ENCODE measurements at places on chromosomes 12 and 14.

GRCh38 chr12:80268924-80269749 is 169.8 kb downstream of the OTOGL start:
- peak; percentile 93 for DNase-seq

DNA sequence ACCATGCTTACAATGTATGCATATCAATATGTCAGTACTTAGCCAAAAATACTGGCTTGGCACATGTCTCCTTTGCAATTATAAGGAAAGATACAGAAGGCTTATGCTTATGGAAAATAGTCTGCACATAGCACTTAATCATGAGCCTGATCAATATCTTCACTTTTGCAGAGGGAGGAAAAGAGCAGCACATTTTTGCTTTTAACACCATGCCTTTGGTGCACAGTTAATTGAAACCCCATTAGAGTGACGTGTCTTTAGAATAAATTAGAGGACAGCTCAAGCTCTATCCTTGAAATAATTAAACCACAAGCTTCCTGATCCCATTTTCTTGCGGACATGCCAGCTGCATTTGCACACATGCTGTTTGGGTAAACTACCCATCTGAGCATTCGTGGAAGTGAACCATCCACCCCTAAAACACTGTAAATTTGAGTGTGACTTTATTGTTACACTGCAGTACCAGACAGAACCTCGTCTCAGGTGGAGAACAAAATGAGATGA is 839.9 kb upstream of the MGAT4C start:
- DNase-seq = no peak

- no peak for DNase-seq
Observed at GRCh38 chr12:49923880-49924556, 20.3 kb upstream of the FAIM2 start.

DNA sequence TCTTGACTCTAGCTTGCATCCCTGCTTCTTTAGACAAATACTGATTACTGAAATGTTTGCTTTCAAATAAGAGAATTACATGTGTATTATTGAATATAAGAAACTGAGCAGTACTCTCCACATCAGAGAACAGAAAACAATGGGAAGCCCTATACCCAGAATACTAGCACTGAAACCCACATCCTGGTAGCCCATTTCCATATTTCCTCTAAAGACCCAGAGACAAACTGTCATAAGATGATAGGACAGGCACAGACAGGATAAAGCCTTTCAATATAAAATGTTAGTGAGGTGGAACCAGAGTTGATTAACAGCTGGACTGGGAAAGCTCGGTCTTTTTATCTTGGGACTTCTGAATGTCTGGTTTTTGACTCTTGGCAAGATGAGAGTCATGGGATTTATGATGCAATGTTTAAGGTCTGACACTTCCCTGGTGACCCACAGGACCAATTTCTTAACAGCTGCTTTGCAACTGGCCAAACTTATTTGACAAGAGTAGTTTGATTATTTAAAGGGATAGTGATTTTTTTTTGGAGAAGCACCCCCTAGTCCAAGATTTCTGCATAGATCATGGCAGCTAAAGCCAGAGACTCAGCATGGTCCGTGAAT is 166.9 kb upstream of the ATXN7L3B start:
- no peak for DNase-seq

DNA sequence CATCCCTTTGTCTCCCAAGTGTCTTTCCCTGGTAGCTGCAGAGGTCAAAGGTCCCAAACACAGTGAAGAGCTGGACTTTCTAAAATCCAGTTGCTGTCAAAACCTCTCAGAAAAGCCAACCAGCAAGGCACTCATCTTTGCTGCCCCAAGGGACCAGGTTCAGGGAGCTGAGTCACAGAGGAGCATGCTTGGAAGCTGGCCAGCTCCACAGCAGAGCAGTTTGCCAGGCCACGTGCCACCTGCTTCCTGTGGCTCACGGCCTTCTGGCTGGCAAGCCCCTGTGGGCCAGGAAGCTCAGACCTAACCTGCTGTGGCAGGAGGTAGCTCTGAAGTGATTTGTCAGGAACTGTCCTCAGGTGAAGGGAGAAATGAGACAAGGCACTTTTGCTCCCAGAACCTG is 3.6 kb downstream of the ISCU start:
- peak; percentile 72 for DNase-seq

DNA sequence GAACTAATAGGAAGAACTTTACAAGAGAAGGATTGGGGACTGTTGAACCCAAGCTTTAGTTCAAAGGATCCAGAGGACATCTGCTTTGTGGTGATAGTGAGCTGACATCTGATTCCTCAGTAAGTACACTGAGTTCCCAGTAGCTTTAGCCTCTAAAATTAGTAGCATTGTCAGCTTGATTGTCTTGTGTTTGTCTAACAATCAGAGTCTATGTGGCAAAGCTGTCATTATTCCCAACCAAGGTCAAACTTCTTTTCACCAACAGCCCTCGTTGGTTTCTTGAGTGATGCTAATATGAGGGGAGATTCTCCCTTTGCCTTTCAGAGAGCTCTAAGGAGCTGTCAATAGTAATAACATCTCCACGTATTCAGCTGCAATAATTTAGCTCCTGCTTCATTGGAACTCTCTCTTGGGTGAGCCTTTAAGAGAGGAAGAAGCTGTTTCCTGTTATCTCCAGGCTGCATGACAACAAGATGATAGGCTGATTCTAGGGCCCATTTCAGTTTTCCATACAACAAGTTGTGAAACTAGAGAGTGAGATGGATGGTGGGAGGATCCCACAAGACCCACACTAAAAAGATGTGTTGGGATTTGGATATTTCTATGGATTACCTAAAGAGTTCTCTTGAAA is 46.7 kb downstream of the TGFB3 start:
- DNase-seq = no peak

- peak; percentile 16 for DNase-seq
Observed at GRCh38 chr12:29725587-29726320, 58.0 kb downstream of the TMTC1 start.

- DNase-seq = no peak
Observed at GRCh38 chr14:99413172-99413571, 67.5 kb downstream of the SETD3 start.

DNA sequence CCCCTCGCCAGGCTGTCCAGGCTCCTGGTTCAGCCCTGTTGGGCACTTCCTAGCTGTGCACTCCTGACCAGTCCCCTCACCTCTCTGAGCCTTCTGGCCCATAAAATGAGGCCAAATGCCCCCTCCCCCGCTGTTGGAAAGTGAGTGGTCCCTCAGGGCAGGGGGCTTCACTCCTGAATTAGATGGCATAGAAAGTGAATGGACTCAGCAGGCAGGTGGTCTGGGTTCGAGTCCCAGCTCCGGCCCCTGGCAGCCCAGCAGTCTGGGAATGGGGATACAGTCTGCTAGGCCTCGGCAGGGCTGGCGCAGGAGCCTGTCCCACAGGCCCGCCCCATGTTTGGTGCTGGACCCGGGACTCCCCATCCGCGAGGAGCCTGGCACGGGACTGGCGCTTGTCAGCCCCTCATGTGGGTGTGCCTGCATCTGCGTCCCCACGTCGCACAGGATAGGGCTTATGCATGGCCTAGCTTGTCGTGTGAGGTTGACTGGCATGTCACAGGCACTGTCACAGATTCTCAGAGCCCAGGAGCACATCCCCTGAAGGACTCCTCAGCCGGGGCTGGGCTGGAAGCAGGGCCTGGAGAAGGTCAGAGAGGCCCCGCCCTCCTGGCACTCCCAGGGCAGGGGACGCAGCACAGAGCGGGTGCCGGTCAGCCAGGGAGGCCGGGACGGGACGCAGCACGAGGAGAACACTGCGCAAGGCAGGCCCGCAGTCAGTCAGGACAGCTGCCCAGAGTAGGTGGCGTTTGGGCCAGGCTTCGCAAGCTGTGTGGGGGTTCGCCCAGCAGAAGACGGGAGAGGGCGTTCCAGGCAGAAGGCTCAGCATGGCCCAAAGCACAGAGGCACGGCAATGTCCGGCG is 40.5 kb downstream of the DIO3 start:
- DNase-seq = no peak

DNA sequence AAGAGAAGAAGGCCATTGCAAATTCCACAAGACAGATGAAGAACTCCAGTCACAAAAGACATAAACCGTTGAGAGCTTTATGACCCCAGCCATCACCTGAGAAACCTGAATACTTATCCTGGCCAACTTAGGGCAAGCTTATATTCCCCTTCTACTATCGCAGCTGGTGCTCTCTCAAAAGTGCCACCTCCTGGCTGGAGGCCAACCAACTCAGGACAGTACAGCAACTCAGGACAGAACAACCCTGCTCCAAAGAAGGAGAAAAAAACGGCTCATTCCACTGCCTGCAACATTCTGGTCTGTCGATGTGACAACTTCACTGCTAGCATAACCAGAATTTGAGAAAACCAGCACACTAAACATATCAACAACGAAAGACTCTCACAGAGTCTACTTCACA is 9.7 kb upstream of the KRT6B start:
- no peak for DNase-seq

DNA sequence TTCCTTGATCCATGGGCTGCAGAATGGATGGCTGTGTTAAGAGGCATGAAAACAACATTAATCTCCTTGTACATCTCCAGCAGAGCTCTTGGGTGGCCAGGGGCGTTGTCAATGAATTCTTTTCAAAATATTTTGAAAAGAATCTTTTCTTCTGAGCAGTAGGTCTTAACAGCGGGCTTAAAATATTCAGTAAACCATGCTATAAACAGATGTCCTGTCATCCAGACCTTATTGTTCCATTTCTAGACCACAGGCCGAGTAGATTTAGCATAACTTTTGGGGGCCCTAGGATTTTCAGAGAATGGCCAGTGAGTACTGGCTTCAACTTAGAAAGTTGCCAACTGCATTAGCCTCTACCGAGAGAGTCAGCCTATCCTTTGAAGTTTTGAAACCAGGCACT is 130.2 kb downstream of the RAD51B start:
- no peak for DNase-seq

- peak; percentile 99 for DNase-seq
Observed at GRCh38 chr12:50246873-50247612, 36.3 kb downstream of the LIMA1 start.

DNA sequence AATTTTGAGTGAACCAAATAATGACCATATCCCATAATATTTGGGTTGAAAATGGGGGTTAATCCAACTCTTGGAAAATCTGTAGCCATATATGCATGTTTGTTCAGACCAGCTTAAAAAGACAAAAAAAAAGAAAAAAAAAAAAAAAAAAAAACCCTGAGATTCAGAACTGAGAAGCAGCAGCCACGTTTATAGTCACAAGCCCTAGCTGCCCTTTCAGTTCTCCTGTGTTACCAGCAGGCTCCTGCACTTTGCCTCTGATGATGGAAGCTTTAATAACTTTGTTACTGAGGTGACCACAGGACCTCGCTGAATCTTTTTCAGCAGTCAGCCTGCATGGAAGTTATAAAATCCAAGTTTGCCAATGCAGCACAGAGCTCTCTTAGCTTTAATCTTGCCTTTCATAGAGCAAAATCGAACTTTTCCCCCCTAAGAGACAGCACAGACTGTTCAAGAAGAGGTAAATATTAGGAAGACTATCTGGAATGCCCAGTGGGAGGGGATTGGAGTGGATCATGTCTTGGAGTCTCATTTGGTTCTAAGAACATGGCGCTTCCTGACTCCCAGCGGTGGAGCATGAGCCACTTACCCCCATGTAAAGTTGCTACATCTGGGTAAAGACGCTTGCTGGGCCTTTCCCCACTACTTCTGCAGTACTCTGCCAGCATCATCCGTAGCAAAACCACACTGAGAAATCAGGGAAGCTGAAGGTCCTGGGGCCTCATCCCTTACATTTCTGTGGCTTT is 20.6 kb downstream of the GNG2 start:
- DNase-seq = peak; percentile 75

DNA sequence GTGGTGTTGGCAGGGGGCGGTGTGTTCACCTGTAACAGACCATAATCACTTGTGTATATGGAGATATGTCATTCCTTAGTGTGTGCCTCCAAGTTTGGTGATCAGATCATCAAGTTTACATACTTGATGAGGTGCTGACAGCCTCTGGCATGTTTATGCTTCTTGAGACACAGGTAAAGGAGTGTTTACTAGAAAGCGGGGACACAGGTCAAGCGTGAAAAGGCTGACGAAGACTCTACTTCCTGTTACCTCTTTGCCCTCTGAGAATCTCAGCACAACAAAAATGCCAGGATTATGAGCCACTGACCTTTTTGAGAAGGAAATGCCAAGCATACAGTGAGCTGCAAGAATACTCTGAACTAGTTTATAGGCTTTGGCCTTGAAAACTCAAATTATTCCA is 29.6 kb downstream of the PRDM4 start:
- DNase-seq = no peak

GRCh38 chr12:56591126-56591525 is 39.0 kb downstream of the BAZ2A start:
- no peak for DNase-seq

- no peak for DNase-seq
Observed at GRCh38 chr14:39592116-39592789, 160.0 kb upstream of the FBXO33 start.

GRCh38 chr14:46581036-46581671 is 70.4 kb downstream of the RPL10L start:
- DNase-seq = peak; percentile 37

DNA sequence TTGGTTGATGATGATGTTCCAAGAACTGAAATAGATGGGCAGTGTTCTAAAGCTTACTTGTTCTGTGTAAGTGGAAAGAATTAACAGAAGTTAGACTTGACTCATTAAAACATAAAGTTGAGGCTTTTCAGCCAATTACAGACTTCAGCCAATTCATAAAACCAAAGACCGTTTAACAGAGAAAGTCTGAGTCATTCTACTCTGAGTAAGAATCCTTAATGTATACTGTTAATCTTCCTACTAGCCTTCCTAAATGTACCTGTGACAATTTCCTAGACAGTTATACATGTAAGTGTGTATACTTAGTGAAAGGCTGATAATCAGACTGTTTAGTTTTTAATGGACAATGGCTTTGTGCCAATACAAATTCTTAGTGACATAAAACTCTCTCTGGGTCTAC is 681.0 kb downstream of the RPL10L start:
- no peak for DNase-seq

GRCh38 chr14:33629792-33630191 is 321.1 kb downstream of the EGLN3 start:
- DNase-seq = no peak

GRCh38 chr12:8123124-8123912 is at the start of gene CLEC4A:
Gene CLEC4A, plus strand, starts transcription at chr12:8123617. Its CDS starts 262 bp downstream, at chr12:8123879.
- no peak for DNase-seq

GRCh38 chr14:88910386-88910785 is 85.9 kb downstream of the TTC8 start:
- no peak for DNase-seq

GRCh38 chr14:54936816-54937215 is 34.2 kb upstream of the GCH1 start:
- no peak for DNase-seq

- no peak for DNase-seq
Observed at GRCh38 chr12:103348935-103349334, 146.8 kb downstream of the C12orf42 start.

GRCh38 chr14:91996948-91997371 is 42.9 kb downstream of the TRIP11 start:
- peak; percentile 93 for DNase-seq

DNA sequence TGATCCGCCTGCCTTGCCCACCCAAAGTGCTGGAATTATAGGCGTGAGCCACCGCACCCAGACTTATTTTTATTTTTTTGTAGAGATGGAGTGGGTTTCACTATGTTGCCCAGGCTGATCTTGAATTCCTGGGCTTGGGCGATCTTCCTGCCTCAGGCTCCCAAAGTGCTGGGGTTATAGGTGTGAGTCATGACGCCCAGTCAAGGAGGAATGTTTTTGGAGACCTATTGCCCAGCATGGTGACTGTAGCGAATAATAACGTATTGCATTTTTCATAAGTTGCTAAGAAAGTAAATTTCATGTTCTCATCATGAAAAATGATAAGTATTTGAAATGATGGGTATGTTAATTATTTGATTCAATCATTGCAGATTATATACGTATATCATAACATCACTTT is 46.5 kb downstream of the TEAD4 start:
- peak; percentile 42 for DNase-seq
